Gastrocnemius medialis (tissue), 4 donors: ENCODE measurements at places on chromosomes 12 and 14. TPM values are rescaled to one million over a fixed set of nuclear protein-coding genes. Genes with fewer than 3 reads are reported as not detected.

DNA sequence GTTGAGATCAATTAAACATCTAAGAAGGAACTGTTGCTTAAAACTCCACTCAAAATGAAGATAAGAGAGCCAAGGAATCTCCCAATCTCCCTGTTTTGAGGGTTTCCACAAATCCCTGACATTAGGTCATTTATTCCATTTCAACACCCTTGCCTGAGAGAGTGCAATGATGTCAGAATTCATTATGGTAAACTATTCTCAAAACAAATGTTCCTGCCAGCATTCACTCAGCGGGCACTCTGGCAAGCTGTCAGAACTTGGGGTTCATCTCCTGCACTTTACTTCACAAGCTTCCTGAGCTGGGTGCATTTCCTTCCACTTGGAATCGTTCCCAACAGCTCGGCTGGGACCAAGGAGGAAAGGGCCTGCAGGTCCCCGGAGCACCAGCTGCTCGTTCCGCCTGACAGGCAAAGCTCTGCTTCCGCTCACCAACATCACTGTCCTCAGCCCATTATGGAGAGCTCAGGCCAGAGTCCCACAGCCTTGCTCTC, 117.8 kb downstream of the TTC7B start:
- peak; percentile 75 for DNase-seq

DNA sequence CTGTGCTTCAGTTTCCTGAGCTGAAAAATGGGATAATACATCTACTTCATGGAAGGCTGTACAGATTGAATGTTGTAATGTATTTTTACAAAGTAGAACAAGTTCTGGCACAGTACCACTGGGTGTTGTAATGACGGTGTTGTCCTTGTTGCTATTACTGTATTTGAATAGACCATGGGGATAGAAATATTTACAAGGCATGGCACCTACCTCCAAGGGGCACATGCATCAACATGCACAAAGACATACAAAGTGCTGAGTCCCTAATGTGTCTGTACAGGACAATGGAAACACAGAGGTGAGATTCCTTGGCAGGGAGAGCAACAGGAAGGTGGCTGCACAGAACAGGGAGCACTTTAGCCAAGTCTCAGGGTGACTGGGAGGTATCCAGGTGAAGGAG, 930.6 kb upstream of the TMEM132C start:
- no peak for DNase-seq

DNA sequence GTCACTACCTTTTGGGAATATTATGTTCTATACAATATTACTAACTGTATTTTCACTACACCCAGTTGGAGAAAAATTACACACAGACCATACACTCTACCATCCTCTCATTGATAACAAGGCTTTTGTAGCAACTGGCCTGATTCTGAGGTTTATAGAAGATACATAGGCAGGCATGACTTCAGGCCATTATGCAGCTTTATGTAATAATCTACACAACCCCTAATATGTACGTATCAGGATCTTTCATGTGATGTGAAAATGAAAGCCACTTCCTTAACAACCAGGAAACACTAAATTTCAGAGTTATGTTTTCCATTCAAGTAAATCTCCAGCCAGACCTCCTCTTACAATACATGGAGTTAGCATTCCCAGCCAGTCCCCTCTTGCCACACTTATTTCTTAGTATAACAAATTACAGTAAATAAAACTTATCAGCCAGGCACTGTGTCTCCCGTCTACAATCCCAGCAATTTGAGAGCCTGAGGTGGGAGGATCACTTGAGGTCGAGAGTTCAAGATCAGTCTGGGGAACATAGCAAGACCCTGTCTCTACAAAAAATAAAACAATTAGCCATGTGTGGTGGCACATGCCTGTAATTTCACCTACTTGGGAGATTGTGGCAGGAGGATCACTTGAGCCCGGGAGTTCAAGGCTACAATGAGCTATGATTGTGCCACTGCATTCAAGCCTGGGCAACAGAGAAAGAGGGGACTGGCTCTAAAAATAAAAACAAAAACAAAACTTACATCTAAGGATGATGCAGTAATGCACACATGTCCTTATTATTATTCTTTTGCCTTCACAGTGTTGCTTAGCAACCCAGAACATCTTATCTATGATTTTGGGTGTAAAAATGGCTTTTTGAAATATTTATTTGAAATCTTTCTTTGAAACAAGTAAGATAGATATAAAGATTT, 10.4 kb upstream of the OSBPL8 start:
- DNase-seq, result no peak

DNA sequence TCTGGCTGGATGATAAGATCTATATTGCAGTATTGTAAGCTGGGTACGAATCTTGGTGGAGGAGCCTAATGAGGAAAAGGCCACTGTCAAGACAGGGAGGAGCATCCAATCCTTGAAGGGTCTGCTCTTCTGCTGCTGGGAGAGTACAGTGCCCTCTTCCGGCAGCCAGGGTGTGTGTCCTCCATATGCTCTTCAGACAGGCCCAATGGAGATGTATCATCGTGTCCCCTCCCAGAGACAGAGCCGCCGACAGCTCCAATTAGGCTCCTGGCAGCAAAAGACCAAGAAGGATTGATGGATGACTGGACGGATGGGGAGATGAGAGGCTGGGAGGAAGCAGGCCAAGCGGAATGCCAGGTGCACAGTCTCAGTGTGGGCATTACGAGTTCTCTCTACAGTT, 51.6 kb upstream of the PIWIL1 start:
- DNase-seq, result no peak

SUDS3 gene
- 17.0 TPM for total RNA-seq

CD27 gene
- 0.55 TPM for total RNA-seq

DNA sequence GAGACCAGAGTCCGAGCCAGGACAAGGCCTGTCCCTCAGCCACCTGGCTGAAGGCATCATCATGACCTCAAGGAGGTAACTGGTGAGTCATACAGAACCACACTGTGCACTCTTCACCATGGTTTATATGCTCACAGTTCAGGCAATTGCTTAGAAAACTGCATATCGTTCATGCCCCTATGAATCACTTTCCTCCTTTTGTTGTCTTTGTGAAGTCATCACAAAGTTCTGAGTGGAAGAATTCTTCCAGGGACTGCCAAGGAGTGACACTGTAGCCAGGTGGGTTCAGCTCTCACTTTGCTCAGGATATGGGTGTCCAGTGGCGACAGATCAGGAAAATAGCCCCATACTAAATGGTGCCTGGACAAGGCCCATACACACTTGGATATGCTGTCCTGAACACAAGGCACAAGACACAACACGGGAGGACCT, 92.5 kb downstream of the DPF3 start:
- peak; percentile 23 for DNase-seq

SPTB gene
- total RNA-seq, result 329 TPM

DNA sequence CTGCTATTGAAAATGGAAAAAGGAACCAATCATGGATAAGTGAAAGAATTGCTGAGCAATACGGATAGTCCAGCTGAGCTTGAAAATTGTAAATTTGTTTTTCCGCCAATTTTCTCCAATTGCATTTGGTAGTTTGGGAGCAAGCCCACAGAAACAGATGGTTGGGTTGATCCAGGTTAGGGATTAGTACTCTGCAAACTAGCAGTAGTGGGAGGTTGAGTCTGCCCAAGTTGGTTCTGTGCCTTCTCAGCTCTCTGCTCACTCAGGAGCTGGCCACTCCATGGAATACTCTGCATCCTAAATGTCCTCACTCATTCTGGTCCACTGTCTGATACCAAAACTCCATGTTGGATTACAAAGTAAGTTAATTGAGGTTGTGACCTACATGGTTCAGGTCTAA, 361.1 kb upstream of the ATP2B1 start:
- no peak for DNase-seq

SYNDIG1L gene
- not detected for total RNA-seq

GRCh38 chr12:55797068-55797467, 20.5 kb downstream of the SARNP start:
- DNase-seq, result no peak

GRCh38 chr14:102902523-102903247, 19.8 kb upstream of the AMN start:
- no peak for DNase-seq

DNA sequence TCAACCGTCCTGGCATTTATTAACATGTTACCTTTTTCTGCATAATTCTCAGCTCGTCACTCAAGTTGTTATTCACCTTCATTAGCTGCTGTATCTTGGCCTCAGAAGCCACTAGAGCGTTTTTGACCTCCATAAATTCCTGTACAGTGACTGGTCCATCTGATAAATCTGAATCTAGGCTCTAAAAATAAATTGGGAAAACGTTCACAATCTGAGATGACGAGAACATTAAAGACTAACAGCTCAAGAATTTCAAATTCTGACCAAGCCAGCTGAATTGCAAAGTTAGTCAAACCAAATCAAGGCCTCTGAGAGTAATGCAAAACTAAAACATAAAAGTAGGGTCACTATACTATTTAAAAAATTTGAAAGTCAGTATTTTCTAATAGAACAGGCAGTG, 45.0 kb downstream of the GIT2 start:
- DNase-seq, result no peak

DNA sequence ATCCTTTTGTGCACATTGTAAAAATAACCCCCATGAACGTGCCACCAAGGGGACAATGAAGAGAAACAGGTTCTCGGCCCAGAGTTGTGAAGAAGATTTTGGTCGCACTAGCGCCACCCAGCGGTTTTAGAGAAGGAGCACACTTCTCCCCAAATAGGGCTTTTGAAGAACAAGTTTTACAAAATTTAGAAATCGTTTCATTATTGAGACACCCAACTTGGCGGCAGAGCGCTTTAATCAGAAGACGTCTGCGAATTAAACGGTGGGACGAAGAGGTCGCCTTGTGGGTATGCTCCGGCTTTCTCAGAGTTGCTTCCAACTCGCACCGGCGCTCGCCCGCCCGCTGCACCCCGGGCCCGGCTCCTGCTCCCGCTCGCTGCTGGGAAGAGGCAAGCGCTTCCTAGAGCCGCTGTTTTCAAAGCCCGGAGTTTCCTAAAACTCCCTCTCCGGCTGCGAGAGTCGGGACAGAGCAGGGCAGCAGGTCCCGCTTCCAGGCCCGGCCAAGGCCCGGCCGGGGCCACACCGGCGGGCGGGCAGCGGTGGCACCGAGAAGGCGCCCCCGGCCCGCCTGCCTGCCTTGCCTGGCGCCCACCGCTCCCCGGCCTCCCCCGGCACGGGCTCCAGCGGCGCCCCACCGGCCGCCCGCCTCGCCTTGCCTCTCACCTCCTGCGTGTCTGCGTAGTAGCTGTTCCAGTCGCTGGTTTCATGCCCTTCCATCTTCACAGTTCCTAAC, 645 bp downstream of the FOXA1 start:
- no peak for DNase-seq

DNA sequence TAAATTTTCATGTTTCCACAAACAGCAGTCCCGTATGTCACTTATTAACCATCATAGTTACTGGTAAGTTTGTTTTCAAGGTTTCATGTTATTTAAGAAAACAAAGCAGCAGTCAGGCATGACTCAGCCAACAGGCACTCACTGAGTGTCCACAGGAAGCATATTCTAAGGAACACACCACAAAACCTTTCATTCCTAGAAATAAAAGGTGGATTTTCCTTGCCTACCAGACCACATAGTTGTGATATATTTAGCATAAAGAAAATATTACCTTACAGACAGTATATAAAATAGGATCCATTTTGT, 143.3 kb upstream of the AVPR1A start:
- no peak for DNase-seq

GRCh38 chr12:46503637-46504175, 131.1 kb upstream of the SLC38A2 start:
- no peak for DNase-seq

DNA sequence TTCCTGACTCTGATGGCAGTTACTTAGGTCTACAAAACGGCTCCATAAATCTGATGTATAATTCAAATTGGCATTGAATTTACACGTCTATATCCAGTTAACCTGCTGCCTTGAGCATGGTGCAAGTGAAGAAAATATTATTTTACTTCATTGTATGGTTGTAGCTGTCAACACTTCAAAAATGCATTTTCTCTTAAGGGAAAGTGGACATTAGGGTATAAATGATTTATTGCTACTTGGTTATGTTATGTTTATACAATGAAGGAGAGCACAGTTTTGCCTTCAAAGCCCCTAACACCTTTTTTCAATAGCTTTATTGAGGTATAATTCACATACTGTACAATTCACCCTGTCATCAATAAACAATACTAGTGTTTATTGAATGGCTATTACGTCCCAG, 2.0 kb upstream of the USP15 start:
- DNase-seq, result no peak

- DNase-seq, result no peak
Measured at GRCh38 chr12:31849090-31849687, 110.0 kb upstream of the RESF1 start.

CDC42BPB gene
- 30.0 TPM for total RNA-seq

SYCP3 gene
- not detected for total RNA-seq

KRT85 gene
- not detected for total RNA-seq

DNA sequence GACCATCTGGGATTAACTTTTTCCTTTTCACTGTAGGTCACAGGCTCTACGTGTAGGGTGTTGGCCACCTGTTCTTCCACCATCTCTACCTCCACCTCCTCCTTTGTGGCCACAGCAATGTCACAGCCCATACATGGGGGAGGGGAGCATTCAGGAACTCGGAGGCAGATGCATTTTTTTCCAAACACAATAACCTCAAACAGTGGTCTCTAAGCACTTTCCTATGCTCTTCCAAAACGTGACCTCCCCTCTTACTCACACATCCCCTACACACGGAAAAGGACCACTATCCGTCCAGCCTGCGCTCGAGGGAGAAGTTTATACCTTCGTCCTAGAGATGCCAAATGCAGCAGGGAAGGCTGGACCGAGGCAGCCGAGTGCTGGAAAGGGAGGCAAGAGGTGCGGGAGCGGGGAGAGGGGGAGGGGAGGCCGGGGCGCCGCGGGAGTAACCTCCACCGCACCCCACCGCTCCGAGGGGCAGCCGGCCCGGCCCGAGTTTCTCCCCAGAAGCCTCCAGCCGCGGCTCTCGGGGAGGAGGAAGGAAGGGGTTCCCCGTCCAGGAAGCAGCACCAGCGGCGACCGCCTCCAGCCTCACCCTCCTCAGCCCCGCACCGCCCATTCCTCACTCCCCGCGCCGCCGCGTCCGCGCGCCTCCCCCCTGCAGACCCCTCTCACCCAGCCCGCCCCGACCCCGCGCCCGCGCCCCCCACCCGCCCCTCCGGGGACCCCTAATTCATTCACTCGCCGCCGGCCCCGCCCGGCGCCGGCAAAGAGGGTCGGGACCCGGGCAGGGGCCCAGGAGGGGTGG, 594 bp downstream of the KRAS start:
- peak; percentile 33 for DNase-seq

- no peak for DNase-seq
Measured at GRCh38 chr12:124053851-124054250, 80.8 kb downstream of the ZNF664 start.

FOXN4 gene
- total RNA-seq, result not detected

DDHD1 gene
- 4.4 TPM for total RNA-seq

DNA sequence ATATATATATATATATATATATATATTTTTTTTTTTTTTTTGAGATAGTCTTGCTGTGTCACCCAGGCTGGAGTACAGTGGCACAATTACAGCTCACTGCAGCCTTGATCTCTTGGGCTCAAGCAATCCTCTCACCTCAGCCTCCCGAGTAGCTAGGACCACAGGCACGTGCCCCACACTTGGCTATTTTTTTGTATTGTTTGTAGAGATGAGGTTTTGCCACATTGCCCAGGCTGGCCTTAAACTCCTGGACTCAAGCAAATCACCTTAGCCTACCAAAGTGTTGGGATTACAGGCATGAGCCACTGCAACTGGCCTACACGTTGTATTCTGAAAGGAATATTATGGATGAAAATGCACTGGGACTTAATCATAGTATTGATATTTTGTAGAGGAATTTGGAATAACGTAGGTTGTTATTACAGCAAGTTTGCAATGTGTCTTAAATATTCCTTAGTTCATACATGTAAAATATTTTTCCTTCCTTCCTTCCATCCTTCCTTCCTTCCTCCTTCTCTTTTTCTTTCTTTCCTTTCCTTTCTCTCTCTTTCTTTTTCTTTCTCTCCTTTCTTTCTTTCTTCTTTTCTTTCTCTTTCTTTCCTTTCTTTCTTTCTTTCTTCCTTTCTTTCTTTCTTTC, 862 bp downstream of the KLRB1 start:
- no peak for DNase-seq
